ENCODE measurements at places on chromosomes 2 and 18.

DNA sequence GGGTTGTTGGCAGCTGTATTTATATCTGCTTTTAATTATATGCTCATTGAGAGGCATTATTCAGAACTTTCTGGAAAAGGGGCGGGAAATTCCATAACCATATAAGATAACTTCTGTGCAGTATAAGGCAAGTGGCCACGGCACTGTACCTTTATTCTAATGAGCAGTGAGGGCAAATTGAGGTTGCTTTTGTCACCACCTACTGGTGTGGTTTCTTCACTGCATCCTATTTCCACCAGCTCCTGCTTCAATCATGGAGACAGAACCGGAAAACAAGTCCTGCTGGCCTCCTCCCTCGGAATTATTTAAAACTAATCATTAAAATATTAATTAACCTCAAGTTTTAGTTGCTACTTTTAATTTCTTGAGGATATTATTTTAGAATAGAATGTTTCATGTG is 759.4 kb downstream of the CBLN2 start:
- no peak for DNase-seq

DNA sequence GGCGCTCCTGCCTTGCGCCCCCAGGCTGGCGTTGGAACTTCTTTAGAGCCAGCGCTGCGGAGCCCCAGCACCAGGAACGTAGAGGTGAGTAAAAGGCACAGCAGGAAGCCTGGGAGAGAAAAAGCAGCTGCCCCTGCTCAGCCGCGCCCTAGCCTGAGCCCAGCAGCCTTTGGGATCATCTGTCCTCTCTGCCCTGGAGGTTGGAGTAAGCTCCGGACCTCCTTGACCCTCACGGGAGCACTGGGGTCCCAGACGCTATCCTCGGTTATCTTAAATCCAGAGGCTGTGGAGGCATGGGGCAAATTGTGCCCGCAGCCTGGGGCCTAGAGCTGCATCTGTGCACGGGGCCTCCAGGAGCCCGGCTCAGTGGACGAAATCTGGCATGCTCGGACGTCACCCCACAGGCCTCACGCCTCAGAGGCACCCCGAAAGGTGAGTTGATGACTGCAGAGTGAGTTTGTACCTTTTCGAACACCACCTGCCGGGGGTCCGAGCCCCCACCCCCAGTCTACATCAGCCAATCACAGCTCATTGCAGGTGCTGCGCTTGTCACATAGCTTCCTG is 1.6 kb upstream of the SLC66A2 start:
- no peak for DNase-seq

- no peak for DNase-seq
Measured at GRCh38 chr2:65782186-65782585, 349.8 kb upstream of the SPRED2 start.

DNA sequence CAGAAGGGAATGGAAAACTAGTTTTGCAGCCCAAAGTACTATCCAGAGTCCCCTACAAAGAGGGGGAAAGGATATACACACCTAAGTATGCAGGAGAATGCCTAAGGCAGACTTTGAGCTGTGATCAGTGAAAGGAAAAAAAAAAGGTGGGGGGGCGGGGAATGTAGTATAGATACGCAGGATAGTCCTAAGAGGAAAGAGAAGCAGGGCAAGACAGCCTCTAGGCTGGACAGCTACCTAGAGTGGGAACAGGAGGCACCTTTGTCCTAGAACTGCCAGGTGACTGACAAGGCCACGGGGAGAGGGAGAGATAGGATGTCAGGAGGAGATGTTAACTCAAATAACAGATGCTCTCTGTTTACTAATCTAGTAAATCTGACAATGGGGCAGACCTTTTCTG is 6.0 kb downstream of the REEP1 start:
- no peak for DNase-seq

- DNase-seq, result peak; percentile 39
Measured at GRCh38 chr2:61537277-61537949, 743 bp downstream of the XPO1 start.

DNA sequence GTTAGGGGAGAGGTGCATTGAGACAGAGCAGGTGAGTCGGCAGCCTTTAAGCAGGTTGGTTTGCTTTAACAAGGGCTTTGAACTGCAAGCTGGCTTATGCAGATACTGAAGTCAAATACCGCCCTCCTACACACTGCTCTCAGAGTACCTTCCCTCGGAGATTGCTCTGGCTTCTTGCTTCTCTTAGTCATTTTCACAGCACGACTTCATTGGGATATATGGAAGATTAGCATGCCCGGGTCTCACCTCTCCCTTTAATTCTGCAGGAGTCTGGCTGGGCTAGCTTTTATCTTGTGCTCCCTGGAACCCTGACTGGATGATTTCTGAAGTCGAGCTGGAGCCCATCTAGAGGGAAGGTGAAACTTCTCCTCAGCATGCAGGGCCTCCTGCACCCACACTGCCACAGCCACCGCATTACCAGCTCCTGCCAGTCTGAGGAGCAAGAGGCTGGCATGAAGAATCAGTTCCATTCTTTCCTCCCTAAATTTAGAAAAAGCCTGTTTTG is 395.5 kb upstream of the HNRNPA3 start:
- no peak for DNase-seq

DNA sequence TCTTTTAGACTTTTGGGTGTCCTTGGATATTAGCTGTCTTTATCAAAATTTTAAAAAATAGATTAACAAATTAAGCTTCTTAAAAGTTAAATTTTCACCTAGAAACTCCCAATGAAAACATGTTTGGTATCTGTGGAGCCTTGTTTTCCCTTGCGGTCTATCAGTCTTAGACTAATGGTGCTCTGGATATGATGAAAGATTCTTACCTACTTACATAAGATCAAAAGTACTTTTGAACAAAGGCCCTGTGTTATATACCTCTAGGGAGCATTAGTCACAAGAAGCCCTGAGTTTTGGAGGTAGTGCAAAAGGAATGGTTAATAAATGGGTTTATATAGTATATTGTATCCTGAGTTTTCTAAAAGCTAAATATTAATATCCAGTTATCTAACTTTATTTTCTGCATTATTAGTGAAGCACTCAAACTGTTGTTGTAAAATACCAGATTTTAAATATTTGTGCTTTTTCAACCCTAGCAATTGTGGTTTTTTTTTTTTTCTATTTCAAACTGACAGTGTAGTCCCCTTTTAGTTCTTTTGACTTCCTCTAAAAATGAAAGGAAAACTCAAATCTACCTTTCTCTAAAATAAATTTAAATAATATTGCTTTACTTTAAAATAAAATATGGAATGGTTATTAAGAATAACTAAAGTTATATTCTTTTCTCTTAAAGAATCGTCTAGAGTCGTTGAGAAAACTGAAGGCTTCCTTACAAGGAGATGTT is 18.1 kb downstream of the NDC80 start:
- DNase-seq, result no peak

GRCh38 chr2:238955648-238956531 is 108.0 kb downstream of the TWIST2 start:
- DNase-seq, result no peak

Data from left ventricle myocardium inferior (tissue), 1 donor.